ENCODE measurements at places on chromosomes 2 and 18.

GRCh38 chr2:225464346-225465025, 65.0 kb downstream of the NYAP2 start:
- DNase-seq = no peak

DNA sequence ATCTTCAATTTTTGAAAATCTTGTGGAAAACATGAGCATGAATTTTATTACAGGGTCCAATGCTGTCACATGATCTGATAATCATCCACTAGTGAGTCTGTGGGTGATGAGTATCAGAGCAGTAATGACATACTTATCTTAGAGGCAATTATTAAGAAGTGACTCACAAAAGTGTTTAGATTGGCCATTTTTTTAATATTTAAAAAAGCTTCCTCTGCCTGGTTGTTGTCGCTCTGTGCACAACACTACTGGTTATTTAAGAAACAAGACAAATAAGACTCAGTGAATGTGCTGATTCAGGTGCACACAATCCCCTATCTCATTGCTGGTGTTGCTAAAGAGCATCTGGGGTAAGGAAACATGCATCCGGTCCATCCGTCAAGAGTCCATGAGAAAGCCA, 665.8 kb upstream of the ZEB2 start:
- DNase-seq = no peak

- no peak for DNase-seq
Observed at GRCh38 chr18:47601581-47602272, 328.7 kb downstream of the SMAD2 start.

- DNase-seq = no peak
Observed at GRCh38 chr18:60189856-60190255, 182.7 kb downstream of the MC4R start.

DNA sequence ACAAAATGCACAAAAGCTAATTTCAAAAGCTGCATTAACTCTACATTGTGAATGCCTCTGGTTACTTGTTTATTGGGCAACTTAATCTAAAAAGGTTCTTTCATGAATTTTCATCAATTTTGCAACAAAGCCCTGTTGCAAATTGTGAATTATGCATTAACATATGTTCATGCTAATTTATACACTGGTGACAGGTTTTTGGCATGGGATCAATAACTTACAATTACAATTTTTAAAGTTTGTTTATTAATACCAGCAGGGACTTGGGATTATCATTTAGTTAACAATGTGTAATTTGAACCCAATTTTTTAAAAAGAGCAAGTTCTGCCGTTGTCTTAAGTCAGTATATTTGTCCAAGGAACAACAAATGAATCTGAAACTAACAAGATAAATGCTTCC, 183.6 kb downstream of the DCC start:
- no peak for DNase-seq

DNA sequence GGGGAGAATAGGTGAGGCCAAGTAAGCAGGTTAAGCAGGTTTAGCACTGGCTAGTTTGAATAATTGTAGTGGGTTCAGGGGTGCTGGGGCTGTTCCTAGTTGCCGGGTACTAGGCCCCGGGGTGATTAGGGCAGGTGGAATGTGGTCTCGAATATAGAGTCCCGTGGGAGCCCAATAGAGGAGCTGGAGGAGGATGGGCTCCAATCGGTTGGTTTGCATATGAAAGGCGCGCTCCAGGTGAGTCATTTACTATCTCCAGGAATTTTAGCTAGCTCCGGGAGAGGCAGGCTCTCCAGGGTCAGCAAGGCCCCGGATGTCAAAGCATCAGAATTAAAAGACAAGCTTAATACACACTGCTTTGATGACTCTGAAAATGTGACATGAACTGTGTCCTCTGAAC, 304.0 kb downstream of the ZNF521 start:
- DNase-seq = no peak

- DNase-seq = no peak
Observed at GRCh38 chr2:75557474-75558133, 3.1 kb downstream of the EVA1A start.

DNA sequence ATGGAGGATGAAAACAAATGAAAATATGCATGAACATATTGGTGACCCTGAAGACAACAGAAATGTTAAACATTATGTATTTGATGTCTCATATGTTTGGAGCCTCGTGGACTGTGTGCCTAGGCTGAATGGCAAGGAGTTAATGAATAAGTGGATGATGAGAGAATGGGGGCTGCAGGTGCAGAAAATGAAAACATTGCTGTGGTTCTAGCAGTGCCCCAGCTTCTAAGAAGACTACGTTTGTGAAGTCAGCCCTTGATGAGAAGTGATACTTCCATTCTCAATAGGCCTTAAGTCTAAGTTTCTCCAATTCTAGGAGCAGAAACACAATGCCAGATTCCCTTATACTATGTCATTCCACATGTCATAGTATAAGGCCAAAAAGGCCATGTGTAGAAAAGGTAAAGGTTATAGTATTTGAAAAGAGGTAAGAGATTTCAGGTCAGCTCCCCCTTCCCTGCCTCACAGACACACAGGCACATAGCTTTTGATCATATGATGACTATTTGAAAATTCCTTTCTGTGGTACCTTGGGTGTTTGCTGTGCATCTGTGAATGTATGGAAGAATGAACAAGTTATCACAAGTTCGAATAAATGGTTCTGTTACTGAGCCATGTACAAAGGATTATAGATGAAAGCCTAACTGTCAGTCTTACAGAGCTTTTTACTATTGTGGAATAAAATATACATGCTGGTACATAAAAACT, 280.8 kb downstream of the SETBP1 start:
- DNase-seq = no peak

GRCh38 chr2:227177592-227178336, 13.3 kb downstream of the COL4A3 start:
- no peak for DNase-seq

GRCh38 chr2:222296911-222297599, 1.7 kb downstream of the PAX3 start:
- DNase-seq = no peak

GRCh38 chr18:62418258-62418657, 93.1 kb downstream of the TNFRSF11A start:
- no peak for DNase-seq

DNA sequence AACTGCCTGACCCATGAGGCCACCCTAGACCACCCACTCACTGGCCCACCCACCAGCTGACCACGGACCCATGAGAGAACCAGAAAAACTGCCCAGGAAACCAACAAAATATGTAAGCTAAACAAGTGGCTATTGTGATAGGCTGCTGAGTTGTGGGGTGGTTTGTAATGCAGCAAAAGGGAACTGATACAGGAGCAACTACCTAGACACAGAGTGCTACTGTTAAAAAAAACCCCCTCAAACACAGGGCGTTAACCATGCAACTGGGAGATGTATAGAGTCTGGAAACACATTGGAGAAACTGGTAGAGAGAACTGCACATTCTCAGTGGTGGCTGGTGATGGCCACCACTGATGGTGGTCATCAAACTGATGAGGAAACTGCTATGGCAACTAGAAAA, 206.3 kb upstream of the GYPC start:
- DNase-seq = no peak

- no peak for DNase-seq
Observed at GRCh38 chr18:58055890-58056558, 12.0 kb downstream of the NEDD4L start.
